NCI-H1048 (cell line): ENCODE measurements at places on chromosomes 16 and 17.

GRCh38 chr16:30744183-30744582, 4.0 kb upstream of the PHKG2 start:
- DNase-seq = no peak

DNA sequence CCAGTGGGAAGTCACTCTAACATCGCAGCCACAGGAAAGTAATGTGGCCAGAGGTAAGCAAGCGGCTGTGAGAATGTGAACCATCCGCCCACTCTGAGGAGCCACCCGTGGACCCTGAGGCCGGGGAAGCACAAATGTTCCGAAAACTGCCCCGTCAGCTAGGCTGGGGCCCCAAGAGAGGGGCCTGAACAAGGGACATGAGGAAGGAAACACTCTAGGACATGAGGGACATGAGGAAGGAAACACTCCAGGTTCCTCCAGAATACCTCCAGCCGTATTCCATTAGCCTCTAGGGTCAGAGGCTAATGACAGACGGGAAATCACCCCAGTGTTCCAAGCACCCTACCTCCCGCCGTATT, 317 bp downstream of the TEFM start:
- DNase-seq = no peak

DNA sequence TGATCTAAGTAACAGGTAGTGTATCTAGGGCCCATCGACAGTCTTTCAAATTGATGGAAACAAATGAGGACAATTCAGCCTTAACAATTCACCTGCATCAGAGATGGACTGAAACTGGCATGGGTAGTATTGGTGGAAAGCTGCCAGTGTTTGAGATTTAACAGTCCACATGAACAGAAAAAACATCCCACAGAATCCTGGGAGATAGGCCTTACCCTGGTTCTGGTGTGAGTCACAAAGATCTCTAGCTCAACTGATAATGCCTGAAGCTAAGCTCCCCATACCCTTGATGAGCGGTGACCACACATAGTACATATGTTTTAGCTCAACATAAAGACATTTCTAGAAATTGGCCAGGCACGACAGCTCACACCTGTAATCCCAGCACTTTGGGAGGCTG, 21.9 kb downstream of the CRK start:
- DNase-seq = no peak

DNA sequence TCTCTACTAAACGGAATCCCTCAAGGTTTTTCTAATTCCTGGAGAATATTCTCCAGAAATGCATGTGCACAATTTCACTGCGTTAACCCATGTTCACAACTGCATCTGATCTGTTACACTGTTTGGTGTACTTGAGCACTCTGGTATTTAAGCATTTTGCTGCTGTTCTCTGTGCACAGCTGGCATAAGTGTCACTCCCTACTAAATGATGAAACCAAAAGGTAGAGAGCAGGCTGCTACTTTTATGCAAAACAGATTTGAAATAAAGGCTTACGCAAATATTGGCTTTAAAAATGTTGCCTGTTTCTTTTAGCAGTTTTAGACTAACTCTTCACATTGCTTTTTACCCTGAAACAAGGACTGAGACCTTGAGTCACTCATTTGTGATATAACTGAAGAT, 41.7 kb downstream of the ESRP2 start:
- no peak for DNase-seq

DNA sequence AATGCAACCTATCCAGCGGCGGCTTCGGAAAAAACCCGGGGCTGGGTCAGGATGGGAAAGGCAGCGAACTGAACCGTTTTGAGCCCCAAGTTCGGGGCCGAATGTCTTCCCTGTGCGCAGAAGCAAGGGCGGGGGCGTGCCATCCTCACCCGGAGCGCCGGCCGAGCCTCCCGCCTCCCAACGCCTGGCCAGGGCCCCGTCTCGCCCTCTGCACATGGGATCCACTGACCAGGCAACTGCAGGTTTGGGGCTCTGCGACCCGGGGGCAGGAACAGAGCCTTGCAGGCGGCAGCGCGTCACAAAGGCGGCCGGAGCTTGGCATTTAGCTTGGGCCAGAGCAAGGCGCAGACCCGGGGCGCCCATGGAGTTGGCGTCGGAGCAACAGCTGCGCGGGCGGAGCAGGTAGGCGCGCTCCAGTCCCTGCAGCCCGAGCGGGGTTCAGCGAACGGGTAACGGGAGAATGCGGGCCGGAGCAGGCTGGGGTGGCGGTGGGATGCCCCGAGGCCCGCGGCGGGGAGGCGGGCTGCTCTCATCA, at the start of gene FBXO39:
Gene FBXO39 (plus strand): TSS at position 345 of the 535 bp plus-strand sequence. CDS start 3,654 bp downstream, outside the sequence.
- no peak for DNase-seq

DNA sequence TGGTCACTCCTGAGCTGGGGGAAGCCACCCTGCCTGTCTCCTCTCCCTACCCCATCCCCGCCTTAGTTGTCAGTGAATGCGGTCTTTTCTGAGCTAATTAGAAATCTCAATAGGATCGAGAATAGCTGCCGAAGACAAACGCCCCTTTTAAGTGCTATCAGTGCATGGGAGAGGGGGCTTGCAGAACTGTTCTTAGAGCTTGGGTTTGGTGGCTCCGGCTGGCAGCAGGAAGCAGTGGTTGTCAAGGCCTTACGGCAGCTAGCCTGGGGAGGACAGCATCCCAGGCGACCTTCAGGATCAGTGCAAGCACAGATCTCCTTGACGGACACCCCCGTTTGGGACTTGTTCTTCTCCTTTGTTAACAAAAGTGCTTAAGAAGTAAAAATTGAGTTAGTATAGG, 195.1 kb downstream of the CCDC182 start:
- no peak for DNase-seq

GRCh38 chr16:84566545-84567257, 51.2 kb downstream of the COTL1 start:
- DNase-seq = no peak

- DNase-seq = no peak
These were observed 76.9 kb upstream of the GNG13 start for GRCh38 chr16:877242-878071.

DNA sequence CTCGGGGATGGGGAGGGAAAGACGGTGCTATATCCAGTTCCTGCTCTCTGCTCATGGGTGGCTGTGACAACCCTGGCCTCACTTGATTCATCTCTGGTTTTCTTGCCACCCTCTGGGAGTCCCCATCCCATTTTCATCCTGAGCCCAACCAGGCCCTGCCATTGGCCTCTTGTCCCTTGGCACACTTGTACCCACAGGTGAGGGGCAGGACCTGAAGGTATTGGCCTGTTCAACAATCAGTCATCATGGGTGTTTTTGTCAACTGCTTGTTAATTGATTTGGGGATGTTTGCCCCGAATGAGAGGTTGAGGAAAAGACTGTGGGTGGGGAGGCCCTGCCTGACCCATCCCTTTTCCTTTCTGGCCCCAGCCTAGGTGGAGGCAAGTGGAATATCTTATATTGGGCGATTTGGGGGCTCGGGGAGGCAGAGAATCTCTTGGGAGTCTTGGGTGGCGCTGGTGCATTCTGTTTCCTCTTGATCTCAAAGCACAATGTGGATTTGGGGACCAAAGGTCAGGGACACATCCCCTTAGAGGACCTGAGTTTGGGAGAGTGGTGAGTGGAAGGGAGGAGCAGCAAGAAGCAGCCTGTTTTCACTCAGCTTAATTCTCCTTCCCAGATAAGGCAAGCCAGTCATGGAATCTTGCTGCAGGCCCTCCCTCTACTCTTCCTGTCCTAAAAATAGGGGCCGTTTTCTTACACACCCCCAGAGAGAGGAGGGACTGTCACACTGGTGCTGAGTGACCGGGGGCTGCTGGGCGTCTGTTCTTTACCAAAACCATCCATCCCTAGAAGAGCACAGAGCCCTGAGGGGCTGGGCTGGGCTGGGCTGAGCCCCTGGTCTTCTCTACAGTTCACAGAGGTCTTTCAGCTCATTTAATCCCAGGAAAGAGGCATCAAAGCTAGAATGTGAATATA, 4.8 kb upstream of the LASP1NB start:
- DNase-seq = no peak

- no peak for DNase-seq
These were observed 81.1 kb downstream of the TNRC6C start for GRCh38 chr17:78039581-78039980.
